RWPE2 (cell line): ENCODE measurements at places on chromosomes 6 and 20.
A peak's percentile ranks its signal among the peaks of the same experiment; 100 is the strongest.

GRCh38 chr6:148945301-148946021 is 198.6 kb downstream of the UST start:
- no peak for DNase-seq

DNA sequence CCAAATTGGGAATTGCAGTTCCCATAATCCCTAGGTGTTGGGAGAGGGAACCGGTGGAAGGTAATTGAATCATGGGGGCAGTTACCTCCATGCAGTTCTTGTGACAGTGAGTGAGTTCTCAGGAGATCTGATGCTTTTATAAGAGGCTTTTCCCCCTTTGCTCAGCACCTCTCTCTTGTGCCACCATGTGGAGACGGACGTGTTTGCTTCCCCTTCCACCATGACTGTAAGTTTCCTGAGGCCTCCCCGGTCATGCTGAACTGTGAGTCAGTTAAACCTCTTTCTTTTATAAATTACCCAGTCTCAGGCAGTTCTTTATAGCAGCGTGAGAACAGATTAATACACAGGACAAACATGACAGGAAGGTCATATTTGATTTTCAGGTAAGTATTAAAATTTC is 25.3 kb upstream of the HECA start:
- no peak for DNase-seq

- no peak for DNase-seq
Observed at GRCh38 chr6:116047173-116047933, 13.3 kb downstream of the FRK start.

GRCh38 chr6:42279144-42279781 is 61.6 kb upstream of the MRPS10 start:
- DNase-seq = peak; percentile 86

DNA sequence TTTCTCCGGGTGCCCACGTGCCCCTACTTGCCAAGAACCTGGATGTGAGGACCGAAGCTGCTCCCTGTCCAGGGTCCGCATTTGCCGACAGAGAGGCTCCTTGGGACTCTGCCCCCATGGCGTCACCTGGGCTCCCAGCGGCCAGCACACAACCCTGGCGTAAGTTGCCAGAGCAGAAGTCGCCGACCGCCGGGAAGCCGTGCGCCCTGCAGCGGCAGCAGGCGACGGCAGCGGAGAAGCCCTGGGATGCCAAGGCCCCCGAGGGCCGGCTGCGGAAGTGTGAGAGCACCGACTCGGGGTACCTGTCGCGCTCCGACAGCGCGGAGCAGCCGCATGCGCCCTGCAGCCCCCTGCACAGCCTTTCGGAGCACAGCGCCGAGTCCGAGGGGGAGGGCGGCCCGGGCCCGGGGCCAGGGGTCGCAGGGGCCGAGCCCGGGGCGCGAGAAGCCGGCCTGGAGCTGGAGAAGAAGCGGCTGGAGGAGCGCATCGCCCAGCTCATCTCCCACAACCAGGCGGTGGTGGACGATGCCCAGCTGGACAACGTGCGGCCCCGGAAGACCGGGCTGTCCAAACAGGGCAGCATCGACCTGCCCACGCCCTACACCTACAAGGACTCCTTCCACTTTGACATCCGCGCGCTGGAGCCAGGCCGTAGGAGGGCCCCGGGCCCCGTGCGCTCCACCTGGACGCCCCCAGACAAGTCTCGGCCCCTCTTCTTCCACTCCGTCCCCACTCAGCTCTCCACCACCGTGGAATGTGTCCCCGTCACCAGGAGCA is 28.3 kb downstream of the ZNF831 start:
- DNase-seq = peak; percentile 83

DNA sequence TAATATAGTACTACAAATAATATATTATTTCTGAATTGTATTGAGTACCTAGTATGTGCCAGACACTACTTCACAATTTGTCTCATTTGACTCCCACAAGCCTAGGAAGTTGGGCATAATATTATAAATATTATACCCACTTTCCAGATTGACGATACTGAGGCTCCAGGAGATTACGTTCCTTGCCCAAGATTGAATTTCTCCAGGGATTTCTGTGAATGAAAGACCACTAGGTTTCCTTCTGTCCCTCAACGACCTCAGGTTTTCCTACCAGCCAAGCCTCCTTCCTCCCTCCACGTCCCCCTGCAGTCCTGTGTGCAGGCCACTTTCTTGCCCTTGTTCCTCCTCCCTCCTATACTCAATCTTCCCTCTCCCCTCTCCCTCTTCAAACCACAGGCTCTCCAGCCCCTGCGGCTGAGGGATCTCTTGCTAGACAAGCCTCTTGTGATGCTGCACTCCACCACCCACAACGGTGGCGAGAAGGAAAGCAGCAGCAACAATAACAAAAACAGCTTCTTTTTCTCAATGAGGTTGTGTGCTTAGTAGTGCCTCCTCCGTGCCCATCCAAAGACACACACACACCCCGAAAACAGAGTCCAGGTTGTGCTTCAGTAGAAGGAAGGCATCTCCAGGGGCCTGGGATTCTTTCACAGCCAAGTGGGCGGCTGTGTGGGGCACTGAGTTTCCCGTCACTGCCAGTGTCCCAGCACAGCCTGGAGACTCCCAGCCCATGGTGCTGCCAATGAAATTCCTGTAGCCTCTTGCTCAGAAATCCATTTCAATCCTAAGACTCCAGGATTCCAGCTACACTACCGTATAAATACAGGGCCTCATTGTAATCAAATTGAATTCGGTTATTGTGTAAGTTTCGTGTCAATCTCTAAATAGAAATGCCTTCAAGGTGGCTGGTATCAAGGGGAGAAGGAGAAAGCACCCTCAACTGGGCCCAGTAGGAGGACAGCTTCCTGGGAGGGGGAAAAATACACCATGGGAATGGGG is 94.4 kb downstream of the NCR2 start:
- no peak for DNase-seq

GRCh38 chr20:1326031-1326930 is 2.7 kb downstream of the SDCBP2 start:
- no peak for DNase-seq
